ENCODE measurements at places on chromosomes 12 and 14.

- DNase-seq, result no peak
These were observed 31.8 kb upstream of the CMAS start for GRCh38 chr12:22014041-22014782.

DNA sequence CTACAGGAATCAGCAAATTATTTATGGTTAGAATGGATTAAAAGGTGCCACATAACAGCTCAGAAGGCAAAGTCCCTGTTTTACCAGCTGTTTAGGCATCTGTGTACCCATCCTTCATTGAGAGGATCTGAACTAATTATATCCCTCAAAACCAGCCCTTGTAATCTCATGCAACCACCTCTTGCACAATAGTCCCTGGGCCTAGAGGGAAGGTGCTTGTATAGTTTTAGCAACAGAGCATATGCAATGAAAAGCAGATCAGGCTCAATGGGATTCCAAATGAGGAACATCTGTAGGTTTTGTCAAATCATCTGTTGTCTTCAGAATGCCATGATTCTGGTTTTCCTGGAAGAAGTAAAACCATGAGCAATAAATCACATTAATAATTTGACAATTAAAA, 26.0 kb upstream of the GLIPR1L2 start:
- no peak for DNase-seq

GRCh38 chr14:69268223-69268622, 8.3 kb downstream of the GALNT16 start:
- no peak for DNase-seq

- no peak for DNase-seq
These were observed 7.5 kb upstream of the CTDSP2 start for GRCh38 chr12:57853864-57854556.

GRCh38 chr12:14773685-14774073, 29.6 kb downstream of the WBP11 start:
- DNase-seq, result no peak

DNA sequence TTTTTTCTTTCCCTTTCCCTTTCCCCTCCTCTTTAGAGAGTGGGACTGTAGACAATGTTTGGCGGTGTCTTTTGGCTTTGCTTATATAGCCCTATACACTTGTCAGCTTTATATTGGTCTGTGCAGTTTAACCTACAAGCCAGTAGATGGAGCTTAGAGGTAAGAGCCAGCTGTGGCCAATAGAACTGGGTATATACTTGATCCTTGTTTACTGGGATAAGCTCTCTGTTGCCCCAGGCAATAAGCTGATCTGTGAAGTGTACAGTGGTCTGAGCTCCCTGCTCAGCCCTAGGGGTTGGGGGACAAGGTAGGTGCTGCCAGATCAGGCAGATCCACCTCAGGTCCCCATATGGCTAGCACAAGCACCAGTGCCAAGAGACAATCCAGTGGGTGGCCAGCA, 434.1 kb downstream of the NOVA1 start:
- DNase-seq, result peak; percentile 50

GRCh38 chr12:81461163-81461562, 298.0 kb downstream of the PPFIA2 start:
- DNase-seq, result no peak
